Cortex of kidney (tissue), 1 donor: ENCODE measurements at places on chromosomes 12 and 14.

- DNase-seq: no peak
Measured at GRCh38 chr14:64910847-64911495, 3.3 kb upstream of the CHURC1 start.

- no peak for DNase-seq
Measured at GRCh38 chr14:75307700-75308379, 29.2 kb downstream of the FOS start.

DNA sequence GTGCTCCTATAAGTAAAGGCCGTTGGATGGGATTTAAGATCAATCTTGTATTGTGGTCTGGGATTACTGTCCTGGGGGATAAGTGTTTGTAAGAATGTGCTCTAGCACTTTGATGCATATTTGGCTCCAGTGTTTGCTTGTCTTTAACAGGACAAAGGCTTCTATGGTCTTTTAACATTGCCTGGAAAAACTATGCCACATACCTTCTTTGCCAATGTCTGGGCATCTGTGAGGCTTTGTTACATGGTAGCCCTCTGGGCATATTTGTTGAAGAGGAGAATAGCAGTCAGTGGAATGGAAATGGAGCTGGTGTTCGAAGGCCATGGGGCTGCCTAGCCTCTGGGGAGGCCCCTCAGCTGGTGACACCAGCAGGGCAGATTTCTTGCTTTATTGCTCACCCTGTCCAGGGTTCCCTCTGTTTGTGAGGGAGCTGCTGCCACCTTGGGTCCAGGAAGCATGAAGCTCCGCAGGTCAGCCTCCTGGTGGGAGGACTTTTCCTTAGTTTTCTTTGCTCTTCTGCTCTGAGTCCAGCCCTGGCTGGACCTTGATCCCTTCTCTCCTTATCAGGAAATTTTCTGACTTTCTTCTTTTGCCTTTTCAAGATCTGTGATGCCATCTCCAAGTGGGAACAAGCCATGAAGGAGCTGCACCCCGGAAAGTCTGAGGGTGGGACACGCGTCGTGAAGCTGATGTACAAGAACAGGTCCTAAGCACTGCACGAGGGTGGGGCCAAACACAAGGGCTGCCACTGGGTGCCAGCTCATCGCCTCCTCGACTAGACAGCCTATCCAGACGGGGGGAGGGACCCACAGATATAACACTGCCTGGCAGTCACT is 19.5 kb downstream of the PIGH start:
- DNase-seq: no peak

DNA sequence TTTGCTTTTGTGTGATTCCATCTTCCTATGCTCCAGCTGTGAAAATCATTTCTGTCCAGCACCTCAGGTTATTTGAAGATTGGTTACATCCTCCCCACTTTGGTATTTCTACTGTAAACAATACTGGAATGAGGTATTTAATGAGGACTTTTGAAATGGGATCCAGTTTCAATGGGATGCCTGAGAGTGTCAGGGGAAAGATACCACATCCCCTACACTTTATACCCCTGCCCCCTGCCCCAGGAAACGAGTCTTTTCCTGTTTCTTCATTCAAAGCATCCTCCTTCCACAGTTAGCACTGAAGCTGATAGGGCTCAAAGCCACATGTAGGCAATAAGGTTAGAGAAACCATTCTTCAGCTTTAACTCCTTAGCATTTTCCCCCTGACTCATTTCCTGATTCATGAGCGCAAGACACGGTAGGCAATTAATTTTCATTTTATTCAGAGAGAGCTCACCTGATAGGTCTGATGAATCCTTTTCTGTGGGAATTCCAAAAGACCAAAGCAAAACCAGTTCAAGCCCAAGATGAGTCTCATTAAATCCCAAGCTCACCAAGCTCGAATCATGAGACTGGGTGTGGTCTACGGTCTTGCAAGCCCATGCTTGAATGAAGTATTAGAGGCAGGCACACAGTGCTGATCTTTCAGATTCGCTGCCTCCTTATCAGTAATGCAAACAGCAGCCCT is 143.6 kb upstream of the CRY1 start:
- DNase-seq: no peak

GRCh38 chr14:68598621-68599447 is 194.0 kb downstream of the ZFP36L1 start:
- no peak for DNase-seq

- DNase-seq: no peak
Measured at GRCh38 chr12:70928071-70928470, 7.5 kb upstream of the PTPRR start.

DNA sequence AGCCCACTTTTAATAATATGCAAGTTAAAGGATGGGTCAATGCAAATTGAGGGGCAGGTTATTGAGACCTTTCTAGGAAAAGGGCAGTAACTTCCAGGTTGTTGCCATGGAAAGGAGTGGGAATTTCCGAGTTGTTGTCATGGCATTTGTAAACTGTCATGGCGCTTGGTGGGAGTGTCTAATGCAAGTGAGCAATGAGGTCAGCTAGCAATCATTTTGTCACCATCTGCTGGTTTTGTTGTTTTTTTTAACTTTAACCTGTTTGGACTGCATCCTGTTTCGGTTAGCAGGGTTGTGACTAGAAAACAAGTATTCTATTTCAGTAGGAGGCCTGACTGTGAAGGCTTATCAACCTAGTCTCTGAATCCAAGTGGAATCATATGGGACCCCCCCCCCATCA is 85.8 kb upstream of the TSPAN11 start:
- no peak for DNase-seq

GRCh38 chr12:68121143-68121542 is 38.4 kb downstream of the IFNG start:
- DNase-seq: no peak

DNA sequence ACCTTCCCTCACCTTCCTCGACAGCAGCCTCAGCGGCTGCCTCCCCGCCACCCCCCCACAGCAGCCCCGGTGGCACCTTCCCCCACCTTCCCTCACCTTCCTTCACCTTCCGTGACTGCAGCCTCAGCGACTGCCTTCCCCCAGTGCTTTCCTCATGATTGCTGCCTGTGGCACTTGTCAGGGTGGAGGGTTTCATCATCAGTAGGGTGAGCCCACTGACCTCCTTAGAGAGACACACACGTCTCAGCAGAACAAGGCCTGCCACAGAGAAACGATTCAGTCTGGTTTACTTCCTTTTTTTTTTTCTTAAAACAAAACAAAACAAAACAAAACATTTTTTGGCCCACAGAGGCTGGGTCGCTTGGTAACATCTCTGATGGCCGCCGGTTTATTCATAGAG is 75.0 kb downstream of the EP400 start:
- no peak for DNase-seq

DNA sequence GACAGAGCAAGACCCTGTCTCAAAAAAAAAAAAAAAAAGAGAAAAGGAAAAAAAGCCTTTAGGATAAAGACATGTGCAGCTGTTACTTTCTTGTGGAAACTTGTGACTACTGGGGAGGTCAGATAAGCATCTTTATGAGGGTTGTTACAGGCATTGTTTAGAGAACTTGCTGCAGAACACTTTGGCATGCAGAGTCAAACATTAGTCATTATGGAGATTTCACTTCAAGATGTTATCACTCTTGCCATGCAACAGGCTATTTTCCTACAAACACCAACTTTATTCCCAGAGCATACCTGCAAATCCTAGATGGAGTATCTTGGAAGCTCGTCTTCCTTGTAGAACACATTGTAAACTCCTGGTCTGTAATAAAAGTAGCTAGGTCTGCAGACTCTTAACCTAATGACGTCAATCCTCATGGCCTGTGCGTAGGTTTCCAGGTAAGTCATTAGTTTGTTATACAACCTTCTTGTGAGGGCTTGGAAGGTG is 36.3 kb upstream of the WDR89 start:
- no peak for DNase-seq

DNA sequence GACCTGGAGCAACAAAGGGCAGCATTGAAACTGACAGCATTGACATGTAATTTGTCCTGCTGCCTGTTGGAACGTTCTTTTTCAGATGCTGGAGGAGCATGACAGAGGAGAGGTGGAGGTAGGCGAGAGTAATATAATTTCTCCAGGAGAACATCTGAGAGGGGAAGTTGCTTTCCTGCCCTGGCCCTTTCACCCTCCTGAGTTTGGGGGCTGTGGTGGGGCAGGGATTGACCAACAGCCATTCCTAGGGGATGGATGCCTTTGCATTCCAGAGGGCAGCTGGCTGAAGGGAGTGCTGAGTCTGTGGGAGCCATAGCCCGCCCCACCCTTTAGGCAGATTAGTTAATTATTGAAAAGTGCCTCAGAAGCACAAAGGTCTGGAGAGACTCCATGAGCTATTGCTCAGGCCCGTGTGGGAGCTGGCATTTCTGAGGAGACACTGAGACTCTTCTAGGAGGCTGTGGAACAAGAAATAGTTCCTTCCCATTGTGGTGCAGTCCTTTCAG is 73.5 kb downstream of the ARF6 start:
- DNase-seq: no peak

- DNase-seq: no peak
Measured at GRCh38 chr12:63232896-63233295, 81.9 kb upstream of the AVPR1A start.

GRCh38 chr14:49935526-49935925 is 42.6 kb downstream of the ARF6 start:
- no peak for DNase-seq

- DNase-seq: no peak
Measured at GRCh38 chr14:69242311-69243224, 17.4 kb upstream of the GALNT16 start.

DNA sequence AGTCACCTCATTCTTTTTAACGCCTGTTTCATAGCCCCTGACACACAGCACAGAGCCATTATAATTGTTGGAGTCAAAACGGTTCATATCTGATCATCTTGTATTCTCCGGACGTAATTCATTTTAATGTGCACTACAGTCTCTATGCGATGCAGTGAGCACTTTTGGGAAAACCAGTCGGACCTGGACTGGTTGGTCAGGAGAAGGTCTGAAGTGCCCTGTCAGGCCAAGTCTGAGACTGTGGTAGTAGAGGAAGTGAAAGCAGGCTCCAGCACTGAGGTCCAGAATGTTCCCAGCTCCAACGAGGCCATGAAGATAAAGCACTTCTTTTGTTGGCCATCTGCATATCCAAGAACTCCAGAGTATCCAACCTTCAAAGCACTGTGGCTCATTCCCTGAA is 117.1 kb upstream of the NCOR2 start:
- no peak for DNase-seq

- DNase-seq: no peak
Measured at GRCh38 chr12:560691-561390, 101.1 kb downstream of the B4GALNT3 start.

DNA sequence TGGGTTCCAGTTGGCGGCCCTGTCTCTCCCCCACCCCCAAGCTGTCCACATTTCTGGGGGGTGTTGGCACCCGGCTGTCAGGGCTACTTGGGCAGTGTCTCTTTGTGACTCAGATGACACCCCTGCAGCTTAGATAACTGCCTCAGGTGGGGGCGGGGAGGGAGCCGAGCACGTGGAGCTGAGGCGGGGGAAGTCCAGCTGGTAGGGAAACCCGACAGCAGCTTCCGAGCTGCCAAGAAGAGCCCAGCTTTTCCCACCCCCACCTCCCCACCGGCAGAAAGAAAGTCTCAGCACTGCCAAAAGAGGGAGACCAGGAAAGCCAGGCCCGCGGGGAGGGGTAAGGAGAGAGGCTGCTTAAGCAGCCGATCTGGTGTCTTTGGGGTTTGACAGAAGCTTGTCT is 1.4 kb downstream of the LRTM2 start:
- DNase-seq: no peak

- no peak for DNase-seq
Measured at GRCh38 chr12:43550831-43551271, 1.2 kb downstream of the ADAMTS20 start.

- no peak for DNase-seq
Measured at GRCh38 chr14:77485256-77485655, 13.4 kb downstream of the ISM2 start.

- no peak for DNase-seq
Measured at GRCh38 chr12:44874981-44875416, 1.1 kb downstream of the NELL2 start.
